ENCODE measurements at places on chromosomes 4 and X.

DNA sequence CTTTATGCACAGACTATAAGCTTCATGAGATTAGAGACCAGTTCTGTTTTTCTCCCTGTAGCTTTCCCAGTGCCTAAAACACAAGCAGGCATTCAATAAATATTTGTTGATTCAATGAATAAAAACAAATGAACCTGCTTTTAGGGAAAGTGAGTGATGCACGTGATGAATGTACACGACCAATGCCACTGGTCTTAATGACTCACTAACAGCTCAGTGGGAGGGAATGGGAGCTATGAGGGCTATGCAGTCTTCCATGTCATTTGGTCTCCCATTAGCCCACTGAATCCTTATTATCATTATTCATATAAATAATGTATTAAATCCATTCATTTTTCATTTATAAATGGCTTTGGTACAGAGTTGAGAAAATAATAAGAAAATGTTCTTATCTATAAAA lies 247.4 kb downstream of the FBXO8 start:
- DNase-seq = no peak

- no peak for DNase-seq
Observed at GRCh38 chrX:65920620-65921019, 119.3 kb downstream of the VSIG4 start.

DNA sequence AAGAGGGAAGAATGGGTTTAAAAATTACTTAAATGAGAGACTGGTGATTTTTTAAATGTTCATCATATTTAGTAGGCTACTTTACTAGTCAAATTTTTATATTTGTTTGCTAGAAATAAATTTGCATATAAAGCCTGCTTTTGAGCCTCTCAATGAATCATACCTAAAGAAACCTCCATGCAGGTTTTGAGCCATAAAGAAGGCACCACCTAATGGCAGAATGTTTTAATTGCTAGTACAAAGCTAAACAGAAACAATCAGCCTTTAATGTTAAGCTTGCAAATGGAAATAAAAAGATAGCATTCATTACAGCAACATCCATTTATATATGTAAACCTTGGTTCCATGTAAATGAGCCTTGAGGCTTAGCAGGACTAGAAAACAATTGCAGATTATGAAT lies 989.7 kb downstream of the CCSER1 start:
- no peak for DNase-seq

- no peak for DNase-seq
Observed at GRCh38 chr4:104989371-104989770, 157.3 kb upstream of the TET2 start.

- peak; percentile 48 for DNase-seq
Observed at GRCh38 chr4:41887821-41888686, 47.2 kb upstream of the TMEM33 start.

DNA sequence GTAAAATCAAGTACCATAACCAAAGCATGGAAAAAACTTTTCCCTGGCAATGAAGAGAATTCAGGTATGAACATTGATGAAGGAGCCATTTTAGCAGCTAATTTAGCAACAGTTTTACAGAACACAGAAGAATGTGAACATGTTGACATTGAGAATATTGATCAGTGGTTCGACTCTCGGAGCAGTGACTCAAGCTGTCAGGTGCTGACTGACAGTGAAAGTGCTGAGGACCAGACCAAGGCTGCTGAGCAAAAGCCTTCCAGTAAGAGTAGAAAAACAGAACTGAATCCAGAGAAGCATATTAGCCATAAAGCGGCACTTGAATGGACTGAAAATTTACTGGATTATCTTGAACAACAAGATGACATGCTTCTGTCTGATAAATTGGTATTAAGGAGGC lies 2.8 kb downstream of the TIGD2 start:
- DNase-seq = no peak

DNA sequence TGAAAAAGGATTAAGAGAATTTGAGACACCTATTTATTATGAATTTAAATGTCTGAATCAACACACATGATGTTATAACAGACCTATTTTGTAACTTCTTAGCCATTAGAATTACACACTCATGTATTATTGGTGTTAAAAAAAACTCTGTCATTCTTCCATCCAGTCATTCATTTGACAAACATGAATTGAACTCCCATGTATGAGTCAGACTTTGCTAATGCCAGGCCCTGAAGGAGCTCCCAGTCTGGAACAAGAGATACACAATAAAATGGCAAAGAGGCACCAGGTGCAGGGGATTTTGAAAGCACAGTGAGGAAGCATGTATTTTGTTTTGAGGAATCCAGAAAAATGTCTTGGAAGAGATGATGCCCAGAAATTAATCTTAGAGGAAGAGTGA lies 87.7 kb upstream of the EFHC2 start:
- no peak for DNase-seq

DNA sequence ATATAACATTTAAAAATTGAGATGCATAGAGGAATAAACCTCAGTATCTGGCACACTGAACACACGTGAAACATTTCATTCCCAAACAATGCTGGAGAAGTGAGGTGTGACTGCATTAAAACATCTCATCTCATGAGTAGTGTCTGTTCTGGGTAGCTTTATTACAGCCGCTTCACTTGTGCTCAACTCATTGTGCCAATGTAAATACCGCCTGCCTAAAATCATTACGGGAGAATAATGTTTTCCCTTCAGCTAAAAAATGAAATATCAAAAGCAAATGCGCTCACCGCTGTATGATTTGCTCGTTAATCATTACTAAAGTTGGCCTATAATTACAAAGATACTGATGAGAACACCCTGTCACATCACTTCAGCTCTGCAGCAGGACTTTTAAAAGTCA lies 110.2 kb upstream of the PRPS2 start:
- no peak for DNase-seq

GRCh38 chrX:134544513-134545151 lies 84.7 kb downstream of the HPRT1 start:
- no peak for DNase-seq

GRCh38 chrX:17266136-17266535 lies 108.9 kb upstream of the NHS start:
- DNase-seq = no peak

GRCh38 chr4:122903766-122904288 lies 18.6 kb downstream of the NUDT6 start:
- no peak for DNase-seq

DNA sequence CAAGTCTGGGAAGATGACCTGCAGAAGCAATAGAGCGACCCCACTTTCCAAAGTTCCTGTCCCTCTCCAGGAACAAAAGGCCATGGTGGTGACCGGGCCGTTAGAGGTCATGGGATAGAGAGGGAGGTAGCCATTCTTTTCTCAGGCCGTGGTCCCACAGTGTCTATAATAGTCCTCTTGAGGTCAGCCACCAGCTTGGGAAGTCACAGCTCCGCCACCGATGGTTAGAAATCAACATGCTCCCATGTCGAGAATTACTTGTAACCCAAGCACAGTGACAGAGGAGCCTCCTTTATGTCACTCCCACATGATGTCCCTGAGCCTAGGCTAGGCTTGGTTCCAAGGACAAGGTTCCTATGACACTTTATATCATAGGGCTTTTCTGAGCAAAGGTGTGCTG lies 48.3 kb upstream of the CBR4 start:
- DNase-seq = no peak

GRCh38 chr4:48945981-48946380 lies 39.4 kb upstream of the OCIAD2 start:
- no peak for DNase-seq

GRCh38 chr4:174211622-174212044 lies 71.8 kb downstream of the FBXO8 start:
- DNase-seq = no peak

DNA sequence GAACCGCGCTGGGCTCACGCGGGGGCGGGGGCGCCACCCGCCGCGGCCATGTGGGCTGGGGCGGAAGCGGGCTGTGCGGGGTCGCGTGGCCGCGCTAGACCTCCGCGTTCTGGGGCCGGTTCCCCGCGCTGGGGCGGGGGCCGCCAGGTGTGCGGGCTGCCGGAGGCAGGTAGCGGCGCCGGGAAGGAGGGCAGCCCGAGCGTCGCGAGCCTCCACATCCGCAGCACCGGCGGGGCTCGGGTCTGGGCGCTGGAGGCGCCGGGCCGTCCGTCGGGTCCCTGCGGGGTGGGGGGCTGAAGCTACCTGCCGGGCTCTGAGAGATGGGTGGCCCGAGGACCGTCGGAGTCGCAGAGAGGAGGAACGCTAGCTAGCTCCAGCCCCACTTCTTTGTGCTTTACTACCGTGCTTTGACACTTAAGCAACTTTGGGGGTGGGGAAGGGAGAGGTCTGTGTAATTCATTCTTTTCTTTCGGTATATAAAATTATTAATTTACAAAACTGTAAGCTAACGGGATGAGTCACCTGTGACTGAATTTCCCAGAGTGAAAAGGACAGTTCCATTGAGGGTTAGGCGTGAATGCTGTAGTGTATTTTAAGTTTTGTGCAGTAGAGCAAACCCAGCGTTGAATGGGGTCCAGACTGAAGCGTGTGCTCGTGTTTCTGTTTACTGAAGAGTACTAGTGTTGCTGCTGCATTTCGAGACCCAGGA lies 689 bp downstream of the METAP1 start:
- peak; percentile 8 for DNase-seq

- DNase-seq = no peak
Observed at GRCh38 chrX:68632491-68632890, 15.0 kb upstream of the STARD8 start.

GRCh38 chr4:128820671-128821070 lies 11.2 kb downstream of the JADE1 start:
- DNase-seq = no peak

- no peak for DNase-seq
Observed at GRCh38 chrX:153801669-153802068, 7.2 kb downstream of the SSR4 start.

GRCh38 chr4:122671919-122672490 lies 51.1 kb upstream of the IL21 start:
- DNase-seq = no peak

GRCh38 chr4:161187569-161187968 lies 976.2 kb downstream of the FSTL5 start:
- DNase-seq = no peak

DNA sequence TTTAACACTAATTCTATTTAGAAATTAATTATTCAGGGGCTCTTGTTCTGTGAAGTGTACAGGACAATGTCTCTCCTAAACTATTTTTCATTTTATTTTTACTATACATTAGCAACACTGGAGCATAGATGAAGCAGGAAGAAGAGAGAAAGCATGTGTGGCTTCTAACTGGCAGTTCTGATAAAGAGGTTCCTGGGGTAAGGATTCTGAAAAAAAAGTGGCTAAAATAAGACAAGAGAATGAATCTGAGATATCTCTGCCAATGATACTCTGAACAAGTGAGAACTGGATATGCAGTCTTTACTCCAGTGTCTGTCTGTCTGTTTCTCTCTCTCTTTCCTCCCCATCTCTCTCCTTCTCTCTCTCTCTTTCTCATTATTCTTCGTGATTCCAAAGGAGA lies 125.9 kb downstream of the MAML3 start:
- no peak for DNase-seq

DNA sequence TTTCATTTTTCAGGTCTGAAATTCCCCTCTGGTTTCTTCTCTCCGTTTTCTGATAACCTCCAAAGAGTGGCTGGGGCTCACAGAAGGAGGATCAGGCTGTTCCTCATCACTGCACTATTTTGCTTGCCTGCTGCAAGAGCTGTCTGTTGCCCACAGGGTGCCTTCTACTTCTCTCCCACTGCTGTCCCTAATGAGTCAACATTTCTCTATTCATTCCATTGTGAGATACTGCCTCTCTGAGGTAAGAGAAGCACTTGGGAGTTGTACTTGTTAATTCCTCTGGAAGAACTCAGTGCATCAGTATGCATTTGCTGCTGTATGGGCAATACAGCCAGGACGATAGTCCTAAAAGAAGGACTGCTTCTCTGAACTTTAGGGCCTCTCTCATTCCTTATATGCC lies 34.8 kb downstream of the CT47B1 start:
- DNase-seq = no peak

DNA sequence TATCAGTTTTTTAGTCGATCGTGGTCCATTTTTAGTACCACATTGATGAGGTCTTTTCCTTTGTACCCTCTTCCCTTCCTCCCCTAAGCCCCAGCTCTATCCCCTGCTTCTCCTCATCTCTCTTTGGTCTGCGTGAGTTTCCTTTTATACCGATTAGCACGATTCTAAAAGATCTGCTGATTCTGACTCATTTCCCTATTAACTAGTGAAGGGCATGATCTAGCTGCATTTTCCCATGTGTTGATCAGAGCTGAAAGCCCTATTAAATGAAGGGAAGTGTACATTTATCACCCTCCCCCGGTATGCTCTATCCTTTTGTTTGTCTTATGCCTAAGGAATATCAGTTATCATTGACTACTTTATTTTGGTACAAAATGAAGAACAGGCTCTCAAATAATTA lies 181.7 kb upstream of the NPY2R start:
- DNase-seq = no peak

GRCh38 chrX:38220415-38221390 lies at the start of gene SRPX:
TSS of gene SRPX (minus strand) at chrX:38220871. CDS start at chrX:38220792, 79 bp downstream.
- DNase-seq = no peak

DNA sequence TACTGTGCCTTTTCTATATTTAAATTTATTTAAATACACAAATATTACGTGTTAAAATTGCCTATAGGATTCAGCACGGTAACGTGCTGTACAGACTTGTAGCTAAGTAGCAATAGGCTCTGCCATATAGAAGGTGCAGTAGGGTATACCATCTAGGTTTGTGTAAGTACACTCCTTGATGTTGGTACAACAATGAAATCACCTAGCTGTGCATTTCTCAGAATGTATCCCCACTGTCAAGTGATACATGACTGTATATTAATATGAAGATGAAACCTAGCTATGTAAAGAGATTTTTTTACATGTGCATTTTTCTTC lies 431.2 kb downstream of the KCTD8 start:
- no peak for DNase-seq

DNA sequence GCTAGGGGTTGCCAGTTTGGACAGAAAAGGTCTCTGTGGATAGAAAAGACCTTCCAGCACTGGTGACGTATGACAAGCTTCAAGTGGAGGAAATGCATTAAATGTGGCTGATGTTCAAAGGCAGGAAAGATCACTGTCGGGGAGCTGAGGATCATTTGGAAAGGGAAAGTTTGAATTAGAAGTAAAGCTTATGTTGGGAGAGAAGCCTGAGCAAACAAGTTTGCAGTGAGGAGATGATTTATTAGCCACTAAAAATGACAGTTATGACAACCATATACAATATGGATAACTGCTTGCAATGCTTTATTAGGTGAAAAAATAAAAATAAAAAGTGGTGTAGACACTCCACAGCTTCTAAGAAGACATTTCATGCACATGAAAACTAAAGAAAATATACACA lies 135.3 kb upstream of the HS3ST1 start:
- DNase-seq = no peak
